ENCODE measurements at places on chromosomes 3 and 15. TPM values are rescaled to one million over a fixed set of nuclear protein-coding genes. Genes with fewer than 3 reads are reported as not detected.

- no peak for DNase-seq
Observed at GRCh38 chr3:83513677-83514076, 1445.1 kb upstream of the CADM2 start.

DNA sequence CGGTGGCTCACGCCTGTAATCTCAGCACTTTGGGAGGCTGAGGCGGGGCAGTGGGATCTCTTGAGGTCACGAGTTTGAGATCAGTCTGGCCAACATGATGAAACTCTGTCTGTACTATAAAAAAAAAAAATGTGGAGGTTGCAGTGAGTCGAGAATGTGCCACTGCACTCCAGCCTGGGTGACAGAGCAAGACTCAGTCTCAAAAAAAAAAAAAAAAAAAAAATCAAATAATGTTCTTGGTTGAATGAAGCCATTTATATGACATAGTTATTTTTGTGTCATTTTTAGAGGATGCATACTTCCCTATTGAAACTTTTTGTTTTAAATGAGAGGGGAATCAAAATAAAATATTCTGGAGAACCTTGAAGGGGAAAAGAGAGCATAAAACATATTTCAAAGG lies 3.1 kb downstream of the HMCES start:
- no peak for DNase-seq

Gene ACAN
- 2.0 TPM for total RNA-seq

DNA sequence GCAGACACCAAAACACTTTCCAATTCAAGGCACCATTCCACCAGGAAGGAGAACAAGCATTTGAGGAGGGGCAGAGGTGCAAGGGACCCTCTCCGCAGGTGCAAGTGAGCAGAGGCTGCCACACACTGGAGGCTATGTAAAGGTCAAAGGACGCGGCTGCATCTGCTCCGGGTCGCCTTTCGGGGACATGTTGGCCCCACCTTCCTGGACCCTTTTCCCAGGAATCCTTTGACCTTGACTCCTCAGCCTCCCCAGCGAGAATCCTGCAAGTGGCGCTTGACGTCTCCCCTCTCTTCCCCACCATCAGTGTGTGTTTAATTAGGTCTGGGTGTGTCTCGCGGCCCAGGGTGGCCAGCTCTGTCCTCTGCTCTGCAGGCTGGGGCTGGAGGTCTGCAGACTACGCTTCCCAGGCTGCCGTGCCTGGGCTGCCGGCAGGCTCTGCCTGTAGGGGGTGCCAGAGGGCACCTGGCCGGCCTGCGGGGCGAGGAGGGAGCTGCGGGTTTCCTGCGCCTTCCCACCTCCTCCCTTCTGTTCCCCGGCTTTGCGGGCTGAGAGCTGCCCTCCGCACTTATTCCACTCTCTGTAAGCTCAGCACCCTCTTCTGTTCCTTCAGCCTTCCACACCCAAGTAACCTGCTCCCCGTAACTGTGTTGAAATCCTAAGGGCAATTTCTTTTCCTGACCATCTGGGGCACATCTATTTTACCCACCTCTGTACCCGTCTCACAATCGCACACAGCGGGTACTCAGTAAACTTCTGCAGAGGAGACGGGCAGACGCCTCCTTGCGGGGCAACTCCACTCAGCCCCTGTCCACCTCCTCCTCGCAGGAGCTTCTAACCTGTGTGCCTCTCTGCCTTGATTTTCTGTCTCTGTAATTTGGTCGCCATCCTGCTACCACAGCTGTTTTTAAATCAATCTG lies 129.8 kb downstream of the NSMCE3 start:
- no peak for DNase-seq

Measured in vagina (tissue), 2 donors.